ENCODE measurements at places on chromosomes 4 and X.

GRCh38 chr4:10108818-10109783 is 7.5 kb downstream of the WDR1 start:
- no peak for DNase-seq

DNA sequence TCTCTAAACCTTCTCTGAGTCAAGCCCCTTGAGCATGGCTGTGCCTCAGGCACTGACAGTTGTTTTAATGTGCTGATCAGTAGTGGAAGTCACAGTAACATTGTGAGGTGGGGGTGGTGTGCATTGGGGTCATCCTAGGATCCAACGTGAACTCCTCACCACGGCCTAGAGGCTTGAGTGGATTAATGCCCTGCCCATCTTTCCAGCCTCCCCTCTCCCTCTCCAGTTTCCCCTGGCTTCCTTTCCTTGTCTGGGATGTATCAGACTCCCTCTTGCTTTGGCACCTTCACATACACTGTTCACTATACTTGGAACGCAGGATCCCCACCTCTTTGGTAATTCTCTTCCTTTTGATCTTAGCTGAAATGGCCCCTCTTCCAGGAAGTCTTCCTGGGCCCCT is 13.3 kb upstream of the PJA1 start:
- DNase-seq = no peak

GRCh38 chr4:37561196-37561802 is 124.9 kb downstream of the RELL1 start:
- no peak for DNase-seq

- DNase-seq = no peak
Observed at GRCh38 chr4:180436361-180436760, 1806.8 kb upstream of the TENM3 start.

DNA sequence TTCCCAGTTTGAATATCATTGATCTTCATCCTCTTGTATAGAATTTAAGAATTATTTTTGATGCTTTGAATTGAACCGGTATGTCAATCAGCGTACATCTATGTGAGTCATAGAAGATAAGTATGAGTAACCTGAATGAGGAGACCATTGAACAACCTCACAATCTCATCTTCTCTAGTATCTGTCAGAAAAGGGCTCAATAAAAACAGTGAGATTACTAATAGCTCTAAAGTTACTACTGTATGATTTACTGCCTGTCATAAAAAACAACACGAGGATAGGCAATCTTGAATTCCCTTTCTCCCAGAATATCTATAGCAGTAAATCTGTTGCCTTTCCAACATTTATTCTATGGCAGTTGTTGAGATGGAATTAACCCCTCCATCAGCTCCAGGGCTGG is 36.1 kb downstream of the PHOX2B start:
- no peak for DNase-seq

DNA sequence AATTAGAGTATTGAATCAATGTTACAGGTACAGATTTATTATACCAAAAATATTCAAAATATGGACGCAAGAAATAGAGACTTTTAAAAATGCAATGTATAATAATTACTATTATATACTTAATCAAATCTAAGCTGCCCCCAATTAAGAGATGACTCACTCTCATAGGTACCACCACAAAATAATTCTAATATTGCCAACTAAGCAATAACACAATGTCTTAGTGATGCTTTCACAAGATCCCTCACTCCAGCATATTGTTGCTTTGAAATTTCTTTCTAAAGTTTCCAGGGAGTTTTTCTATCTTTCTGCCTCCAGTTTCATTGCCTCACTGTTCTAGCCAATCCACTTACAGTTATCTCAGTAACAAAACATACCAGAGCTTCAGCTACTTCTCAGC is 270.0 kb upstream of the PABPC4L start:
- DNase-seq = no peak

DNA sequence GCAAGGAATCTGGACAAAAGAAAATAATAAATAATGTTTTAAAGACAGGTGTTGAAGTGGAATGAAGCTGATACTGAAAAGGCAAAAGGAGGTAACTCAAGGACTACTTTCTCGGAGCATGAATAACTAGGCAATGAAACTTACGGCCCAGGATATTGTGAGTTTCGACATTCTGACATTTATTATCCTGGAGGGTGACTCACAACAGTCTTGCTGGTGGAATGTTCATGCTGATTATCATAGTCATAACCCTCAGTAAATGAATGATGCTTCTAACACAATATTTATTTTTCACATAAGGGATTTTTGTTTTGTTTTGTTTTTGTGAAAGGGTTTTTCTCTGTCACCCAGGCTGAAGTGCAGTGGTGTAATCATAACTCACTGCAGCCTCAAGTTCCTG is 147.0 kb upstream of the HPGD start:
- DNase-seq = no peak

- no peak for DNase-seq
Observed at GRCh38 chrX:155767876-155768769, 113.0 kb upstream of the VAMP7 start.

GRCh38 chr4:83389037-83389720 is 54.5 kb upstream of the HPSE start:
- no peak for DNase-seq

DNA sequence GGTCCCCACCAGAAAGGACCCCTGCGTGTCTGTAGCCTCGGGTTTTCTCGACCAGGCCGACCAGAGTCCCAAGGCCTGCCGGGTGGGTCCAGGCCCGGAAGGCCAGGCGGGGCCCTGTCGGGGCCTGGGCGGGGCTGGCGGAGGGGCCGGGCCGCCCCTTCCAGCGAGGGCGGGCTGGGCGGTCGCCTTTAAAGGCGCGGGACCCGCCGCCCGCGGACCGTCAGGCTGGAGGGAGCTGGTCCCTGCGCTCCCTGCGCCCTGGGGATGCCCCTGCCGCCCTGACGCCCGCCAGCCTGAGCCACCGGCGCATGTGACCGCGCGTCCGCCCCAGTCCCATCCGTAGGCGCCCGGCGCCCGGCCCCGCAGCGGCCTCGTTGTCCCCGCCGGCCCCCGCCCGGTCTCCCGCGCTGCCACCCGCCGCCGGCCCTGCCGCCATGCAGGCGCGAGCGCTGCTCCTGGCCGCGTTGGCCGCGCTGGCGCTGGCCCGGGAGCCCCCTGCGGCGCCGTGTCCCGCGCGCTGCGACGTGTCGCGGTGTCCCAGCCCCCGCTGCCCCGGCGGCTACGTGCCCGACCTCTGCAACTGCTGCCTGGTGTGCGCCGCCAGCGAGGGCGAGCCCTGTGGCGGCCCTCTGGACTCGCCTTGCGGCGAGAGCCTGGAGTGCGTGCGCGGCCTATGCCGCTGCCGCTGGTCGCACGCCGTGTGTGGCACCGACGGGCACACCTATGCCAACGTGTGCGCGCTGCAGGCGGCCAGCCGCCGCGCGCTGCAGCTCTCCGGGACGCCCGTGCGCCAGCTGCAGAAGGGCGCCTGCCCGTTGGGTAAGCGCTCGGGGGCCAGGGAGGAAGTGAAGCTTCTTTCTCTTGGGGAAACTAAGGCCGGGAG is at the start of gene HTRA3:
Gene HTRA3 (plus strand): TSS at position 220 of the 883 bp plus-strand sequence. CDS start 215 bp downstream, at position 435.
- no peak for DNase-seq

GRCh38 chrX:32525234-32525633 is 686.1 kb downstream of the DMD start:
- DNase-seq = no peak

DNA sequence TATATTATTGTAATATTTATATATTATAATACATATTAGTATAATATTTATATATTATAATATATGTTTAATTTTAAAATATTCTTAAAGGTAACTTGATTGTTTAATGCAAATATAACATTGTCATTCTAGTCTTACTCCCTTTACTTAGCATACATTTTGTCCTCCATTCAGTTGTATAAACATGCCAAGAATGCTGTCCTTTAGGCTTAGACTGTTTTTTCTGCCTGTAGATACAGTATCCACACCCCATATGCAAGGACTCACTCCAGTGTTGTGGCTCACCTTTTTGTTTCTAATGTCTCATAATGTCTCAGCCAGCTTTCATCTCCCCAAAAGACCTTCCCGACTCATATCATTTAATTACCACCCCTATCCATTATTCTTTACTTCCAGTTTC is 2110.0 kb downstream of the PCDH7 start:
- no peak for DNase-seq

- DNase-seq = no peak
Observed at GRCh38 chr4:182268966-182269365, 25.8 kb downstream of the TENM3 start.

DNA sequence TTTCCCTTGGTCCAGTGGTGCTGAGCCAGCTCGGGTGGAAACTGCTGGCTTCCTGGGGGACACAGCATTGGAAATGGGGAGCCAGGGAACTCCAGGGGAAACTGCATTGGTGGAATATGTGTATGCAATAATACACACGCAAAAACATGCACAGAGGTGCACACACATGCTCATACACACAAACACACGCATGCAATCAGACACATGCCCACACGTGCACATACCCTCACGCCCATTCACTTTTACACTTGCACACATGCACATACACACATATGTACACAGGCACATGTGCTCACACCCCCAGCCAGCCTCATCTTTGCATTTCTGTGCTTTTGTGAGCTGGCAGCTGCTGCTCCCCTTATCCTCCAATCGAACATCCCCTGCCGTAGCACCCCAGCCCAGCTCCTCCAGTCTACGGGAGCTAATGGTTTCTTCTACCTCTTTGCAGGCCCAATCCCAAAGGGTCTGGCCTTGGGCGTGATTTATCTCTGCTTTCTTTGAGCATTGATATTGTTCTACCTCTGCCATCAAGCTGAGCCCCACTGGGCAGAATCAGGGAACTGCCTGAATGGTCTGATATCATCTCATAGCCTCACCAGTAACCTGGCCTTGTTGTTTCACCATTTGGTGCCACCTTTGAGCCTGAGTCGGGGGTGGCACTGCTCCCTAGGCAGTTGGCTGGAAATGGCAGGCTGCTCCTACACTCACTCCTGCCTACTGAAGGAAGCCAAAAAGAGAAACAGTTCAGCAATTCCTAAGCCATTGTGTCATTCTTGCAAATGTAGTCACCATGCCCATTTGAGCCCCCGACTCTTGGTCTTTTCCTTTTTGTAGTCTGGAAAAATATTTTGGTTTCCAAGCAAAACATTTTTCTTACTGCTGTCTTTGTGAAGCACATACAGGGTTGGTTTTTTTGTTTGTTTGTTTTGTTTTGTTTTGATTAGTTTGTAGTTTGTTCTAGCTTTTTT is 104.4 kb upstream of the MAMLD1 start:
- no peak for DNase-seq

DNA sequence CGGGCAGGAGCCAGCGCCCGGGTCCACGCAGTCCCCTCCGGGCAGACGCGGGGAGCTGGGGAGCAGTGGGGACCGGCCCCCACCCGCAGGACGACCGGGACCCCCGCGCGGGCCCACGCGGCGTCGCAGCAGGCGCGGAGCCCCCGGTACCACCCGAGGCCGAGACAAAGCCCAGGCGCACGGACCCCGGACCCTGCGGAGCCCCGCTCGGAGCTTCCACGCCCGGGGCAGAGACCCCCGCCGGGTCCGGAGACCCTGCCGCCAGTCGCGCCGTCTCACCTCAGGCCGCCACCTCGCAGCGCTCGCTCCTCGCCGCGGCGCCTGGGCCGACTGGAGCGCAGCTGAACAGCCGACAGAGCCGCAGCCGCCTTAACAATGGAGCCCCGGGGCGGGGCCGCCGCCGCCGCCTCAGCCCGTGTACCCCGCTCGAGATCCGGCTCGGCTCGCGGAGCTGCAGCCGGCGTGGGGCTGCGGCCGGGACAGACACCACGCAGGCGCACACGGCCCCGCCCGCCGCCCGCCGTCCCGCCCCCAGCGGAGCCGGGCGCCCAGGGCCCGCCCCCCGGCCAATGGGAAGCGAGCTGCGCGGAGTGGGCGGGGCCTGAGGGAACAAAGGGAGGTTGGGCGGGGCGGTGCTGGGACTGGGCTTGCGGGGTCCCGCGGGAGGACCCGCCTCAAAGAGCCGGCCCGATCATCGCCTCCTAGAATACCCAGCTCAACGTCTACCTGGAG is at the start of gene AFAP1:
Gene AFAP1 (minus strand): TSS at position 485 of the 732 bp plus-strand sequence. CDS start 67,783 bp downstream, outside the sequence.
- peak; percentile 74 for DNase-seq

DNA sequence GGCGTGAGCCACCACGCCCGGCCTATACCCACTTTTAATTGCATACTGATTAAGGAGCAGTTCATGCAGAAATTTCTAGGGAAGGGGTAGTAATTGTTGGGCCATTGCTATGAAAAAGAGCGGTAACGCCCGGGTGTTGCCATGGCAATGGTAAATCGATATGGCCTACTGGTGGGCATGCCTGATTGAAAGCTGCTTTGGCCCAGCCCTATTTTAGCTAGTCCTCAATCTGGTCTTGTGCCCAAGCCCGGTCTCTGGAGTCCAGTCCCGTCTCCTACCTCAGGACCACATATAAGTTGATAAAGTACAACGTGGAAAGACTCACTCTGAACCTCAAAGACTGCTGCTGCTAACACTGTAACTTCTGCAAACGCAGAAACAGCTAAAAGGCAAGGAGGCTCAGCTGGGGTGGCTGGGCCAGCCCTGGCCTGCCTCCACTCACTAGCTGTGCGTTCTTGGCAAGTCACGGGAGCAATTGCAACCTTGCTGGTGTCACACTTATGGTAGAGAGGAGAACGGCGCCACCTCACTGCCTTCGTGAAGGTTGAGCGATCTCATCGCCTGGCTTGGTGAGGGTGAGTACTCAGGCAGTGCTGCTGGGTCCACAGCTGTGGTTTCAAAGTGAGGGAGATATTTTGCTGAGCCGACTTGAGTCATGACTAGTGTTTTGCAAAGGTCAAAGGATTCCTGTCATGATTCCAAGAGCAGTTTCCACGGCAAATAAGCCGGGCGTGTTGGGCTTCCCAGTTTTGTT is 57.0 kb upstream of the GRPEL1 start:
- DNase-seq = no peak

GRCh38 chr4:140754918-140755773 is 1.0 kb downstream of the TBC1D9 start:
- no peak for DNase-seq

DNA sequence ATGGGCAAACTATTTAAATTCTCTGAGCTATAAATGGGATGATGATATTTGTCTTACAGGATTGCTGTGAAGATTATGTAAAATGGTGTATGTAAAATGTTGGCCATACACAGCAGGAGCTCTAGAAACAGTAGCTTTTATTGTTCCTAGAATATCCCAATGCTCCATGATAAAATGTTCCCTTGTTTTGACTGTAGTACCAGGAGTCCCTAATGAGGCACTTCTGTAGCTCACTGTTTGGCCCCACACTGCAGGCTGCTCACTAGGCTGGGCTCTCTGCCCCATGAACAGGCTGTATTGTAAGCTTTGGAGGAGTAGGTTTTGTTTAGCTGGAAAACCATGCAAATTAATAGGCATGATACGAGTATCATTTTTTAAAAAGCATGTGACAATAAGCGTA is 3.3 kb upstream of the FGA start:
- DNase-seq = no peak

- DNase-seq = no peak
Observed at GRCh38 chrX:9728261-9728660, 37.4 kb downstream of the GPR143 start.

- no peak for DNase-seq
Observed at GRCh38 chr4:56768316-56768715, 53.2 kb downstream of the SPINK2 start.

- no peak for DNase-seq
Observed at GRCh38 chr4:1501754-1502500, 95.7 kb upstream of the NKX1-1 start.

Measured in stimulated activated CD8-positive, alpha-beta memory T cell treated with anti-CD3 and anti-CD28 coated beads, Interleukin-15, amount 100 ng/mL, for 4 hours (primary cell).